ENCODE measurements at places on chromosomes 3 and 15.

DNA sequence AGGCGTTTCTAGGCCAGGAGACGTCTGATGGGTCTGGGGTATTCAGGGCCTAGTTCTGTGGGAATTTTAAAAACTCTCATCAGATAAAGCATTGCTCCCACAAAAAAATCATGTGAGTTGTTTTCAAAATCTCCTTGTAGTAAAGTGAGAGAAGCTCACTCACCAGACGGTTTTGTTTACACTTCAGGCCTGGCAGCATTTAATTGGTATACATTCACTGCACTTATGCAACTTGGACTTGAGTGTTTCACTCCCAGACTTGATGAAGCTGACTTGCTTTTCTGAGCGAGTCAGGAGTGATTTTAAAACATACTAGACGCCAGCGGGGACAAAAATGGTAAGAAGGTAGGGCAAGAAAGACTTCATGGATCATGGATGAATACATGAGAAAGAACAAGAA, 75.2 kb downstream of the SLCO3A1 start:
- no peak for DNase-seq

DNA sequence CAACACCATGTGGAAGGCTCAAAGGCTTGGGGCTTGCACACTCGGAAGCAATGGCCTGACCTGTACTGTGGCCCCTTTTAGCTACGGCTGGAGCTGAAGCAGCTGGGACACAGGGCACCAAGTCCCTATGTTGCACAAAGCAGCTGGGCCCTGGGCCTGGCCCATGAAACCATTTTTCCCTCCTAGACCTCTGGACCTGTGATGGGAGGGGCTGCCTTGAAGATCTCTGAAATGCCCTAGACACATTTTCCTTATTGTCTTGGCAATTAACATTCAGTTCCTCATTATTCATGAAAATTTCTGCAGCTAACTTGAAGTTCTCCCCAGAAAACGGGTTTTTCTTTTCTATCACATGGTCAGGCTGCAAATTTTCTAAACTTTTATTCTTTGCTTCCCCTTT, 85.6 kb upstream of the ALDH1A3 start:
- DNase-seq: no peak

DNA sequence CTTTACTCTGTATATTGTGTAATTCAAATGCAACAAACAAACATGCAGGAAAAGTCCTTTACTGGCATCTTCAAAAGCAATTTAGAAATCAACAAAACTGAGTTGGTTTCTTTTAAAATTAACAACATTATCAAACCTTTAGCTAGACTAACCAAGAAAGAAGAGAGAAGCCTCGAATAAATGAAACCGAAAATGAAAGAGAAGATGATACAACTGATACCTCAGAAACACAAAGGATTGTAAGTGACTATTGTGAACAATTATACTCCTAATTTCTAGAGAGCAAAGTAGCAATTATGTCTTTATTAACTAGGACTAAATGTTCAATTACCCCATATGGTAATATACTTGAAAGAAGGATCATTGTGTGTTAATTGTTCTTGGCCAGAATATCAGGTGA, 49.2 kb upstream of the P3H2 start:
- no peak for DNase-seq

DNA sequence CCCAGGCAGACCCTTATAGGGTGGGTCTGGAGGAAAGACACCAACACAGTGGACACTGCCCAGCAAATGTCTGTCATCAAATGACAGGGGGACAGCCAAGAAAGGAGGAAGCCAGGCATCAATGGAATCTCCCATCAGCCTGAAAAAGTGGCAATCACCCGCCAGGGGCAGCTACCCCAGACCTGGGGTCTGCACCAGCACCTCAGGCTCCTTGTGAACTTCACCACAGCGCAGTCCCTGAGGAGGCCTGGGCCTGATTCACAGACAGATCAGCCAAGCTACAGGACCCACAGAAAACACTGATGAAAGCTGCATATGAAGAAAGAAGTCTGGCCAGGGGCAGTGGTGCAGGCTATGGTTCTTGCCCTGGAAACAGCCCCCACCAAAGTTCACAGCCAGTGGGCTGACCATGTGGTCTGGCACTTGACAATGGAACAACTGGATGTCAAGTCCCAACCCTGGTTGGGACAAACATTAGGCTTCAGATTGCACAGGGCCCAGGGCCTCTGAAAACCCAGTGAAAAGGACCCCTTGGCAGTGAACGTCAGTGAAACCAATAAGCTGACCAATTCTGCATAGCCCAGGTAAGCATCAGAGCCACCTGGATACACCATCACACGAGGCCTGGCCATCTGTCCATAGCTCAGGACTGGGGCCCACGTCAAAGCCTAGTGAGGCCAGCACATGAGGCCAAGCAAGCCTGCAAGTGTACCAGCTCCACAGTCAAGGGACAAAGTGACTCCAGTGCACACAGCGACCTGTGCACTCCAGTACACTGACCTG, 29.1 kb downstream of the ALS2CL start:
- no peak for DNase-seq

GRCh38 chr3:13072600-13073325, 466 bp downstream of the IQSEC1 start:
- DNase-seq: no peak

GRCh38 chr15:100206643-100207042, 135.1 kb downstream of the ADAMTS17 start:
- no peak for DNase-seq

GRCh38 chr15:89486726-89487050, 9.7 kb downstream of the RHCG start:
- no peak for DNase-seq

GRCh38 chr15:80595396-80595795, 99.7 kb upstream of the ABHD17C start:
- no peak for DNase-seq

DNA sequence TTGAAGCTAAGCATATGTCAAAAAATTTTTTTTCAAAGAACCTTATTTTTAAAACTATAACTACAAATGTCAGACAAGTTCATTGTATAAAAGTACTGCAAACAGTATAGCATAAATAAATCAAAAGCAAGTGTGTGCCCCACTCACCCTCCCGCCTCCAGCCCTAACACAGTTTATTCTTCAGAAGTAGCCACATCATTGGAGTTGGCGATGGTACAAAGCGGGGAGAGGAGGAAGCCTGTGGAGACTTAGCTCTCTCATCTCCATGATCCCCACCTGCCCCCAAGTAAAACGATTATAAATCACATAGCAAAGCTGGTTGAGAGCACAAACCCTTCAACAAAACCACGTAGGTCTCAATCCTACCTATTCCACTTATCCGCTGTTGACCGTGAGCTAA, 33.6 kb downstream of the FOXP1 start:
- no peak for DNase-seq

- no peak for DNase-seq
Measured at GRCh38 chr15:99438224-99438585, 127.6 kb upstream of the MEF2A start.

DNA sequence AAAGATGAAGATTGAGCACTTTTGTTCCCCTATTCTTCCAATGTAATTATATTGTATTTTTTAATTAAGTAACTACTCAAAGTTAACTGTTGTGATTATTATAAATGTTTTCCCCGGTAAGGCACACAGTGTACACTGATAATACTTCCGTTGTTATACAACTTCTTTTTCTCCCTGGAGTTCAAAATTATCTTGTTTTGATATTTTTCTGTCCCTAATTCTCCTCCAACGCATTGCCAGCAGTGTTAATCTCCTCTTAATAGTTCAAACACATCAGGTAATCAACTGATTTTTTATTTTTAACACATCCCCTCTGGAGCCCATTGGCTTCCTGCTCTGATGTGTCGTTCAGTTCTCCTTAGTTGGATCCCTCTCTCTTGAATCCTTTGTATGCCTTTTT, 32.3 kb upstream of the MFSD1 start:
- DNase-seq: no peak

- no peak for DNase-seq
Measured at GRCh38 chr15:45644437-45644836, 9.6 kb downstream of the SQOR start.

- no peak for DNase-seq
Measured at GRCh38 chr3:173065543-173065981, 75.5 kb downstream of the SPATA16 start.

- DNase-seq: no peak
Measured at GRCh38 chr3:186953011-186953487, 22.7 kb downstream of the ST6GAL1 start.

GRCh38 chr3:112373476-112373875, 40.5 kb downstream of the CD200 start:
- no peak for DNase-seq

All from stimulated activated CD8-positive, alpha-beta memory T cell treated with anti-CD3 and anti-CD28 coated beads, Interleukin-7, amount 100 ng/mL, for 1 hour (primary cell).